ENCODE measurements at places on chromosomes 1 and 21. TPM values are rescaled to one million over a fixed set of nuclear protein-coding genes. Genes with fewer than 3 reads are reported as not detected.

- no peaks in the 10 kb centered on the region for H3K36me3 ChIP-seq
- no peak for DNase-seq
- peaks cover 7% of the 10 kb centered on the region for H3K4me1 ChIP-seq
- no peak overlapping the region for H3K4me3 ChIP-seq
Measured at GRCh38 chr21:28769683-28770082, 223.0 kb downstream of the LTN1 start.

DNA sequence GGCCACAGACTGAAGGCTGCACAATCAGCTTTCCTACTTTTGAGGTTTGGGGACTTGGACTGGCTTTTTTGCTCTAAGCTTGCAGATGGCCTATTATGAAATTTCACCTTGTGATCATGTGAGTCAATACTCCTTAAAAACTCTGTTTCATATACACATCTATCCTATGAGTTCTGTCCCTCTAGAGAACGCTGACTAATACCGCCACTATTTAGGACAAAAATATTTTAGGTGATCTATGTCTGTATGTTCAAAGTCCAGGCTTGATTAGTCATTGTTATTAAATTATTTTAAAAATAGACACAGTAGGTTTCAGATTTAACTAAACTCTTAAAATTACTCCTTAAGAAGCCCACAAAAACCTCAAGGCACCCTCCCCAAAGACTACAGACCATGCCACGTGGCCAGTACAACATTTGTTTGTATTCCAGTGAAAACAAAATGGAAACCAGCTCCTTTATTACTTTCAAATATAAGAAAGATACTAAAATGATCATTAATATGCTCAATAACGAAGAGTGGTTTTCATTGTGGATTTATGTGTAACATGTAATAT, 63.1 kb downstream of the TMPRSS15 start:
- no peaks in the 10 kb centered on the region for H3K36me3 ChIP-seq
- no peaks in the 10 kb centered on the region for H3K4me1 ChIP-seq
- H3K27me3 ChIP-seq: no peaks in the 10 kb centered on the region
- no peak overlapping the region for H3K27ac ChIP-seq

DNA sequence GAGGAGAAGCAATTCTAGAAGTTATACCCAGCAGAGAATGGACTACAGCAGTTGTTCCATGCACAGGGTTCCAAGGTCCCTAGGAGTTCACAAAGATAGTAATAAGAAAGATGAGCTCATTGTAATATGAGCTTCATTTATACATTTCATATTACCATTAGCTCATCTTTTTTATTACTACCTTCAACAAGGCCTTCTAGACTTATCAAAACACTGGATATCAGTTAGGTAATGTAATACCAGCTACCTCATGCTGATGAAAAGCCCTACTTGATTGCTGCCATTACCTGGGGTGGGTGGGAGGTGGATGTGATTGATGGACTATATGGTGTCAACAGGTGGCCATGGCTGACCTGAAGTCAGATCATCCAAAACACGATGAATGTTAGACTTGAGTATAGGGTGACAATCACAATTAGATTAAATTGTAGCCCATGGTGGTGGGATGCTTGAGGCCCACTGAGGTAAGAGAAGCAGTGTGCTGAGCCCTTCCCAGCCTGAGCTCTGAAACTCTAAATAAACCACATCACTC, 34.1 kb downstream of the SPATA46 start:
- 0 out of 2 replicates have a peak, but pooled peaks cover 4% of the 10 kb centered on the region for H3K4me1 ChIP-seq
- H3K27ac ChIP-seq: no peak overlapping the region
- DNase-seq: no peak
- no peaks in the 10 kb centered on the region for H3K27me3 ChIP-seq
- H3K4me3 ChIP-seq: no peak overlapping the region

GRCh38 chr1:110774398-110774797, 98.5 kb upstream of the CD53 start:
- H3K4me3 ChIP-seq: no peak overlapping the region
- no peaks in the 10 kb centered on the region for H3K4me1 ChIP-seq
- DNase-seq: no peak

Gene MARK1
- not detected for total RNA-seq

Gene PCNX2
- total RNA-seq: 11.0 TPM

All from SJSA1 (cell line).